Activated gamma-delta T cell treated with Interleukin-2 at 50 U/mL for 16 hours (primary cell): ENCODE measurements at places on chromosomes 1 and 21.

- DNase-seq, result no peak
These were observed 1.2 kb downstream of the RAB25 start for GRCh38 chr1:156062189-156062588.

DNA sequence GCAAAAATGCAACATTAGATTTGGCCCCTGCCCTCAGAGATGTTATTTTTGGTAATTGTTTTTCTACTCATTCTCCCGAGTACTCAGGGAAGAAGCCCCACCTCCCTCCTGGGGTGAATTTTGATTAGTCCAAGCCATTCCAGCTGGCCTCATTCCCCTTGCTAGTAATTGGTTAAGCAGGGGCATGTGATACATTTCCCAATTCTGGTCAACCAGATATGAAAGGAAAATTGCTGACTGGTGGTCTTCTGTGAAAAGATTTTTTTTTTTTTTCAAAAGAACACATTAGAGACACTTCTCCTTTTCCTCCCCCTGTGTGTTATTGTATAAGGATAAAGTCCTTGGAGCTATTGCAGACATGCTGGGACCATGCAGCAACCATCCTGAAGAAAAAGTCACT, 71.1 kb upstream of the AKT3 start:
- DNase-seq, result no peak

GRCh38 chr1:234994436-234995295, 134.0 kb downstream of the TOMM20 start:
- DNase-seq, result no peak

DNA sequence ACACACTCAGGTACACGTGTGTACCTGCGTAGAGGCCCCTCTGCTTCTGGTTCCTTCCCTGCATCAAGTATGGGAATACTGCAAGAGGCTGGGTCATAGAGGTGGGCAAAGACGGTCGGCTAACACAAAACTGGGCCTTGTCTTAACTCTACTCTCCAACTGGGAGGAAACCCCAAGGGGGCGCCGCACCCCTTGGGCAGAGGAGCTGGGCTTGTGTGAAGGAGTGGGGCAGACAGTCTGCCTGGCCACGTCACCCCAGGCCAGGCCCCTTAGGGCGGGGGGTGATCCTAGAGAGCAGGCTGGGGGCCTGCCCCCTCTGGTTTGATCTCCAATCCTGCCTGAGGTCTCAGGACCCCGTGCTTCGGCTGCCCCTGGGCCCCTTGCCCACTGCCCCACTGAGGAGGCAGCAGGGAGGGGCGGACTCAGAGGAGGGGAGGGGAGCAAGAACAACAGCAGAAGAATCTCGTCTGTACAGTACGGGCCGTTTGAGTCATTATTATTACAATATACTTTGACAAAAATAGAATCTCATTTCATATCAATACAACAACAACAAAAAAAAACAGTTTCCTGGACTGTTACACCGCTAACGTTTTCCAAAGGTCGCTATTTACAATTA, 34.7 kb downstream of the MEF2D start:
- DNase-seq, result no peak

DNA sequence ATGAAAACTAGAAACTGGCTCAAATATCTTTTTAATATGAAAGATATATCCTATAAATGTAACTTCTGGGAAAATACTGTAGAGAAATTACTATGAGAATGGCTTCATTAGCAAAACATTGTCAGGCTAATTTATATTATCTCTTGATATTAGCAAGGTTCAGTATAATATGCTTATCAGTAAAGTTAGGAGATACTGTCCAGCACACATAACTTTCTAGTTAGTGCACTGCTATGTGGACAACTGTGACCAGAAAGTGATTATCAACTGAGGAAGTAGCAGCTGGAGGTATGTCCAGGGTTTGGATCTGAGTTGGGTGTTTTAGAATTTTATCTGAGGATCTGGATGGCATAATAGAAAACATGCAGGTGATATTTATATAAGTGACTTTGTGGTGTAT, 7.5 kb downstream of the LRRC8C start:
- no peak for DNase-seq

- DNase-seq, result no peak
These were observed 20.3 kb upstream of the TMEM222 start for GRCh38 chr1:27301582-27302199.

DNA sequence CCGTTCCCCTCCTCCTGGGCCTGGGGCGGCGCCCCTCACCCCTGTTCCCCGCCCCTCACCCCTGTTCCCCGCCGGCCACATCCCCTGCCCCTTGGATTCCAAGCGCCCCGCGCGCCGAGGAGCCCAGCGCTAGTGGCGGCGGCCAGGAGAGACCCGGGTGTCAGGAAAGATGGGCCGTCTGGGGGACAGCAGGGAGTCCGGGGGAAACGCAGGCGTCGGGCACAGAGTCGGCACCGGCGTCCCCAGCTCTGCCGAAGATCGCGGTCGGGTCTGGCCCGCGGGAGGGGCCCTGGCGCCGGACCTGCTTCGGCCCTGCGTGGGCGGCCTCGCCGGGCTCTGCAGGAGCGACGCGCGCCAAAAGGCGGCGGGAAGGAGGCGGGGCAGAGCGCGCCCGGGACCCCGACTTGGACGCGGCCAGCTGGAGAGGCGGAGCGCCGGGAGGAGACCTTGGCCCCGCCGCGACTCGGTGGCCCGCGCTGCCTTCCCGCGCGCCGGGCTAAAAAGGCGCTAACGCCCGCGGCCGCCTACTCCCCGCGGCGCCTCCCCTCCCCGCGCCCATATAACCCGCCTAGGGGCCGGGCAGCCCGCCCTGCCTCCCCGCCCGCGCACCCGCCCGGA, at the start of gene TP73:
TP73 (plus strand) TSS at position 587 of the 618 bp plus-strand sequence. CDS start 29,850 bp downstream, outside the sequence.
- no peak for DNase-seq

DNA sequence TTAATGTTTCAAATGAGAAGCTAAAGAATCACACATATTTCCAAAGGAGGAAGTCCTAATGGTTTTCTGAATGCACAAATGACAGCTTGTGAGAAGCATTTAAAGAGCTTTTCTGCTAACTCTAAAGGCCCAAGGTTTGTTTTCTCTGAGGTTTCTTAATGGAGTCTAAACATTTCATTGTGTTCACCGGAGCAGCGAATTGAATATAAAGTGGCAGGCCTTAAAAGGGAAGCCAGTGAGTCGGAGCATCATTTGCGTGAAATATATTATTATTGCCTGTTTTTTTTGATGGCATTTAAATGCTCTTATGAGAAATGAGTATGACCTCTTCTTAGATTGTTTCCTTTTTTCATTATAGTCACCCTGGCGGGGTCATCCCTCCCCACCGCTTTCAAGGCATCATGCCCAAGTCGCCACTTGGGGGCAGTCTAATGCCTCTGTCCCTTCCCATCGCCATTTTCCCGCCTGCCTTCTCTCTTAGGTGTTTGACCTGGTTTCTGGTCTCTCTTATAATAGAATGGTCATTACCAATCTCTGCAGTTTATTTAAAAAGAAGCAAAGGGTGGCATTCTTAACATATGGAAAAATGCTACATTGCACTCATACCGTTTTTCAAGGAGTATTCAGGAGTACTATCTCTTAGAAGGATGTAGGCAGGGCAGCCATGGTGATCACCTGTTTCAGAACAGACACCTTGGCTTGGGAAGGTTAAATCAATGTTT, 25.3 kb upstream of the OVAAL start:
- peak; percentile 40 for DNase-seq

GRCh38 chr1:84871181-84871580, 21.8 kb downstream of the LPAR3 start:
- DNase-seq, result no peak

DNA sequence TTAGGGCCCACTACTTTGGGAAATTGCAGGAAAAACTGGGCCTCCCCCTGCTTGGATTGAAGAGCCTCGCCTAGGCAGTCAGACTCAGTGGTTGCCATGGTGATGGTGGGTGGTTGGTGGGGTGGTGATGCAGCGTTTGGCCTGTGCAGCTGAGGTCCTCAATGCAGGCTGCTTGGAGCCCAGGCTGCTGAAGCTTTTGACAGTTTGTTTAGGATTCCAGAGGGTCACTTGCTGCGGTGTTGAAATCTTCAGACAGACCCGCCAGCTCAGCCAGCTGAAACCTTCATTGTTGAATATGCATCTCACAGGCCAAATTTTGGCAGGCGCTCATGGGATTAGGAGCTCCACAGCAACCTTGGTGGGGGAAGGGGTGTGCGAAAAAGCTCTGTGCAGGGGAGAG, 67.9 kb downstream of the CACNA1E start:
- no peak for DNase-seq

DNA sequence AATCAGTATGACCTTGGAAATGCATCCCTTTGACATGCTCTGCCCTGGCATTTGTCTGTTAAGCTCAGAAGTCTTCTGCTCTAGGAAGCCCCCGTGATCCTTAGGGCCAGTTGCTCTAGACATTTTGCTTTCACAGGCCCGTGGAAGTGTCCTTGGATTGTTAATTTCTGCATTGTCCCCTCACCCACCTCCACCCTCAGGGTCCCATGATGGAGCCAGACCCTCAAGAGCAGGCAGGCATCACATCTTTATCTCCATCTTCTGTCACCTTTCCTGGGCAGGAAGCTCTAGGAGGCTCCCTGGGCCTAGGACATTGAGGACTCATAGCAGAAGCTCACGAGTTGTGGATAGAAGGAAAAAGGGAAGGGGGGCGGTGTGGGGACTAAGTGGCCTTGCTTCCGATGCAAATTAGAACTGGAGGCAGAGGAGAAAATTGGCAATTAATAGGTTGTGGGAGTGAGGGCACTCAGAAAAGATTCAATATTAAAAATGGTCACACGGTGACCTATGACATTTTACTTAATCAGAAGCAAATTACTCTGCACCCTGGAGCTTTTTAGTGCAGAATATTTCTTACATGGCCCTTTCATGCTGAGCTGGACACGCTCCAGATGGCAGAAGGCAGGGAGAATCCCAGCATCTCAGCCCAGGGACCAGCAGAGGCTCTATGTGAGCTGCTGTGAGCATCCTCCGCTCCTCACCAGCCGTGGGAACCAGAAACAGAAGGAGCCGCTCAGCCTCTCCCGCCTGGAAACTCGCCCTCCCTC, 185.0 kb downstream of the MATN1 start:
- DNase-seq, result no peak

DNA sequence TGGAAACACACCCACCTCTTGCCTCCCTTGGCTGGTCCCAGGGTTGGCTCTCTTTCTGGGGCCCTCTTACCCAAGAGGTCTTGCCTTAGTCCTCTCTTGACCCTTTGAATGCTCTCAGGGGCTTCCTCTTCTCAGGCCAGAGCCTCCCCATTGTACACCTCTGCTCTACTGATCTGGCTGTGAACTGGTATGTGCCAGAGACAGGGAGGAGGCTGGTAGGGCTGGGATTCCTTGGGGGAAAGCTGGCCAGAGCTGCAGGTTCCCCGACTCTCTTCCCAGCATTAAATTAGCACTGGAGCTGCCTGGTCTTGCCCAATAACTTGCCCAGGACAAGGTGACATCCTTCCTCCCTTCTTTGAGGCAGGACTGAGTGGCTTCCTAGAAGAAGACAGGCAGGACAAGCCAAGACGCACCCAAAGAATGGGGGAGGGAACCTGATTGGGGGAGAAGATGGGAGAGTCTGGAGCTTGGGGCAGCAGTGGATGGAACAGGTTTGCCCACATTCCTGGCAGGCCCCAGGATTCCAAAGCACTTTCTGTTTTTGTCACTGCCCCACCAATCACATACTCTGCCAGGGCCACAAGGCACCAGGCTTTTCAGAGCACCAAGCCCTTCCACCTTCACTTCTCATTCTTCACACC, 37.2 kb upstream of the CITED4 start:
- no peak for DNase-seq

- DNase-seq, result peak; percentile 58
These were observed at the start of gene PCNX2 for GRCh38 chr1:233295237-233295974. PCNX2 (minus strand) TSS chr1:233295725; CDS start chr1:233295478, 247 bp downstream.

GRCh38 chr1:51661081-51661518, 44.2 kb downstream of the OSBPL9 start:
- no peak for DNase-seq
